ENCODE measurements at places on chromosomes 5 and 9. TPM values are rescaled to one million over a fixed set of nuclear protein-coding genes. Genes with fewer than 3 reads are reported as not detected.

Gene BARHL1
- not detected for total RNA-seq

Gene CRHBP
- total RNA-seq: not detected

Gene GPR150
- total RNA-seq: 0.14 TPM

GRCh38 chr5:140341591-140341990, 4.8 kb downstream of the HBEGF start:
- no peak overlapping the region for H3K4me3 ChIP-seq
- peak; percentile 84 for DNase-seq
- H3K4me1 ChIP-seq: no peaks in the 10 kb centered on the region
- H3K27me3 ChIP-seq: no peaks in the 10 kb centered on the region

DNA sequence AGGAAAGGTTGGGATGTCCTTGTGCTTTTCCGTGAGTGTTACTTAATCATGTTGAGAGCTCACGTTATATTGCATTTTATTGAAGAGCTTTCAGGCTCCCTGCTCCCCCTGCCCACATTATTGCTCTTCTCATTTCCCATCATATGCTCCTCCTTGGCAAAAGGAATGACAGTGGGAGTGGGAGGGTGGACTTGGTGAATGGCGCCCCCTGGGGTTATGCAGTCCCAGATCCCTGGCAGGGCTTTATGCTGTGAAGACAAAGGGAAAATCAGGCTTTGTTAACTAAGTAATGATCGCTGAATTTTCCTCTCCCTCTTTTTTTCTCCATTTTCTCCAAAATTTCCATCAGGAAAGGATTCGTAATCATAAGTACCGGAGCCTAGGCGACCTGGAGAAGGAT, 166.6 kb downstream of the SMARCA2 start:
- H3K27ac ChIP-seq: no peak overlapping the region
- no peak for DNase-seq
- no peak overlapping the region for H3K4me3 ChIP-seq
- H3K27me3 ChIP-seq: no peaks in the 10 kb centered on the region
- H3K4me1 ChIP-seq: peaks cover 16% of the 10 kb centered on the region
